Stimulated activated CD8-positive, alpha-beta memory T cell treated with anti-CD3 and anti-CD28 coated beads, Interleukin-4, amount 100 ng/mL, for 1 hour (primary cell): ENCODE measurements at places on chromosomes 16 and 17.

- DNase-seq, result peak; percentile 76
Measured at GRCh38 chr17:8220783-8221662, 10.6 kb upstream of the AURKB start.

GRCh38 chr17:7361906-7362305 lies 7.0 kb downstream of the TMEM95 start:
- DNase-seq, result no peak

DNA sequence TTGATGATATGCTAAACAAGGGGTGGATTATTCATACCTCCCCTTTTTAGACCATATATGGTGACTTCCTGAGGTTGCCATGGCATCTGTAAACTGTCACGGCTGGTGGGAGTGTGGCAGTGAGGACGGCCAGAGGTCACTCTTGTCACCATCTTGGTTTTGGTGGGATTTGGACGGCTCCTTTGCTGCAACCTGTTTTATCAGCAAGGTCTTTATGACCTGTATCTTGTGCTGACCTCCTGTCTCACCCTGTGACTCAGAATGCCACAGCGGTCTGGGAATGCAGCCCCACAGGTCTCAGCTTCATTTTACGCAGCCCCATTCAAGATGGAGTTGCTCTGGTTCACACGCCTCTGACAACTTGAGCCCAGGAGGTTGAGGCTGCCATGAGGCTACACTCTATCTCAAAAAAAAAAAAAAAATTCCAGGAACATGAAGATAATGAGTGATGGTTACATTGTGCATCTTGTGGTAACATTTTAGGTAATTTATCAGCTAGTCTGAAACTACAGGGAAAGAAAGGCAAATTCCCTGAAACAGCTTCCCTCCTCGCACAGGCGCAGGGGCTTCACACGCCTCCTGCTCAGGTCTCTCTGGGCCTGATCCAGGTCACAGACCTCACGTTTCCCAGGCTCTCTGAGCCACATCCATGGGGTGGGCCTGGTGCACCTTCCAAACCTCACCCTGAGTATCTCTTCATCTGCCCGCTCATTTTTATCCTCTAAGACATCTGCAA lies 15.3 kb upstream of the UBE2I start:
- no peak for DNase-seq

DNA sequence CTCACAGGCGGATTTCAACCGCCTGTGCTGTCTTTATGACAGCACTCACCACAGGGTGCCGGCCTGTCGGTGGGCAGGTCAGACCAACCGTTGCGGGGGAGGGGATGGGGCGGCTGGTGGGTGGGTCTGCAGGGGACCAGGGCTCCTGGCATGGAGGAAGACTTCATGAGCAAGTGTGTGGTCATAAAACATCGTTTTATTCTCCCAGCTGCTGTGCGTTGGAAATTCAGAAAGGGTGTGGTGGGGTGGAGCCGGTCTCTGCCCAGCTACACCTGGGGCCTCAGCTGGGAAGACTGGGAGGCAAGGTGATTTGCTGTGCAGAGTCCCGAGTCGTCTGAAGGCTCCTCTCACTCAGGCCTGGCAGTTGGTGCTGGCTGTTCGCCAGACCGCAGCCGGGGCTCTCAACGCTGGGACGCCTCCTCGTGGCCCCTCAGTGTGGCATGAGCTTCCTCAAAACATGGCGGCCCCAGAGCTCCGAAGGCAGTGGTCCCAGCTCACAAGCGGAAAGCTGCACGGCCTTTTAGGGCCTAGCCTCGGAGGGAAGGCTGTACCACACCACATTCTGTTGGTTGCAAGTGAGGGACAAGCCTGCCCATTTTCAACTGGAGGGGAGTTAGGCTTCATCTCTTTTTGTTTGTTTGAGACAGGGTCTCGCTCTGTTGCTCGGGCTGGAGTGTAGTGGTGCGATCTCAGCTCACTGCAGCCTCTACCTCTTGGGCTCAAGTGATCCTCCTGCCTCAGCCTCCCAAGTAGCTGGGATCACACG lies 45.8 kb upstream of the GSE1 start:
- no peak for DNase-seq

DNA sequence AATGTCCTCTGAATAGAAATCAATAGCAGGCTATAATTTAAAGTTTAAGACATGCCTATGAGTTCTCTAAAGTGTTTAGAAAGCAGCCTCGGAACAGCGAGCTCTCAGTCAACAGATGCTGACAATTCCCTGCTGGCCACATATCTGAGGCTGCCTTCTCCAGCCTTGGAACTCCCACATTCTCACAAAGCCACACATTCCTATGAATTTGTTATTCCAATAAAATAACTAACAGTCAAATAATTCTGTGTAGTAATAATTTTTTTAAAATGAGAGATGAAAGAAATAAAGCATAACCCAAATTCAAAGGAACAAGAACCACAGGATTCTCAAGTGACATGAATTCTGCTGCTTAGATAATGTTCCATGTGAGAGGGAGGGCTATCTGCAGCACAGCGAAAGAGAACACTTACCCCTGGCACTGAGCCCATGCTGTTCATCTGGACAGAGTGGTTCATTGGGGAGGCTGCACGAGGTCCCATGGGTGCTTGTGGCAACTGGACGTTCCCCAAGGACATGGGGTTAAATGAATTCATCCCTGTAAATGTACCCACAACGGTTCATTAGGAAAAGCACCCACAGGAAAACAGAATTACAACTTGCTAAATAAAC lies 56.9 kb upstream of the TRAP1 start:
- no peak for DNase-seq

- DNase-seq, result no peak
Measured at GRCh38 chr16:86228713-86229112, 281.6 kb upstream of the FOXF1 start.

- no peak for DNase-seq
Measured at GRCh38 chr17:51590071-51590656, 329.8 kb downstream of the UTP18 start.

GRCh38 chr17:33137426-33137825 lies 145.8 kb downstream of the SPACA3 start:
- DNase-seq, result no peak

DNA sequence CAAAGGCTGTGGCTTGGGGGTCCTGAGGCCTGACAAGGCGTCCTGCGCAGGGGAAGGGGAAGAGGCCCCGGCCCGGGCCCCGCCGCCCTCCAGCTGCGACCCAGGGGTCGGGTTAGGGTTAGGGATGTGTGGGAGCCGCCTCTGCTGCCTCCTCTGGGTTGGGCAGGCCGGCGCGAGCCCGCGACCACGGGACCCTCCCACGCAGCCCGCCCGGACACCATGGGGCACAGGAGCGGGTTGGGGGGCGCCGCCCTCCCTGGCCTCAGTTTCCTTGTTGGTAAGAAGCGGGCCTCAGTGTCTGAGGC lies 386 bp downstream of the CIAO3 start:
- DNase-seq, result no peak

DNA sequence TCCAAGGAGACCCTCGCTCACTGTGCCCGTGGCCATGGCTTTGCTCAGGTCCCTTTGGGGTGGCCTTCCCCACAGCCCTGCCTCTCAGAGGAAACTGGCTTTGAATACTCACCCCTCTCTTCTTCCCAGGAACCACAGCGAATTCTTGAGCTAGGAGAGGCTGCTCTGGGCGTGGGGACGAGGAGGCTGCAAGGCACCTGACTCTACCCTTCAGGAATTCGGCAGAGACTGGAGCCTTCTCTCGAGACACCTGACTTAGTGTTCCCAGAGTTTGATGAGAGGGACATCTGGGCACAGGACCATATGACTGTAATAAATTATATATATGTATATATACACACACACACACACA lies 6.2 kb downstream of the LLGL2 start:
- DNase-seq, result no peak

GRCh38 chr16:65083164-65083857 lies 38.6 kb downstream of the CDH11 start:
- no peak for DNase-seq

GRCh38 chr17:73493956-73494926 lies 150.0 kb downstream of the SDK2 start:
- DNase-seq, result no peak

- no peak for DNase-seq
Measured at GRCh38 chr17:47277921-47278320, 24.3 kb downstream of the ITGB3 start.

DNA sequence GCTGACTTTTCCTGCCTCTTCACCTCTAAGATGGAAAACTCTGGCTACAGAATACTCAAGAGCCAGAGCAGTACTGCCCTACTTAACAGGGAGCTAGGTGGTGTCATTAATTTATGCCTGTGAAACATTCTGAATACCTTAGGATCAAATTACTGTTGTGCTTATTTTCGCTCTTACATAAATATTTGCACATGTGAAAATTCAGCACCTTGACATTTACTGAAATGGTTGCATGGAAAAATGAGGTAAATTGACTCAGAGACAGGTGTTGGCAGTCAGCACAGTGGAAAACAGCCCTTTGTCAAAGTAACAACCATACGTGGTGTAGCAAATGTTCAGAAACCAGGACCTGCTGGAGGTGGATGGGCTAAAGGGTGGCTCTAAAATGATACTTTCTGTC lies 193.6 kb downstream of the CDH8 start:
- DNase-seq, result no peak

- DNase-seq, result no peak
Measured at GRCh38 chr16:86676254-86676670, 97.9 kb downstream of the FOXL1 start.

DNA sequence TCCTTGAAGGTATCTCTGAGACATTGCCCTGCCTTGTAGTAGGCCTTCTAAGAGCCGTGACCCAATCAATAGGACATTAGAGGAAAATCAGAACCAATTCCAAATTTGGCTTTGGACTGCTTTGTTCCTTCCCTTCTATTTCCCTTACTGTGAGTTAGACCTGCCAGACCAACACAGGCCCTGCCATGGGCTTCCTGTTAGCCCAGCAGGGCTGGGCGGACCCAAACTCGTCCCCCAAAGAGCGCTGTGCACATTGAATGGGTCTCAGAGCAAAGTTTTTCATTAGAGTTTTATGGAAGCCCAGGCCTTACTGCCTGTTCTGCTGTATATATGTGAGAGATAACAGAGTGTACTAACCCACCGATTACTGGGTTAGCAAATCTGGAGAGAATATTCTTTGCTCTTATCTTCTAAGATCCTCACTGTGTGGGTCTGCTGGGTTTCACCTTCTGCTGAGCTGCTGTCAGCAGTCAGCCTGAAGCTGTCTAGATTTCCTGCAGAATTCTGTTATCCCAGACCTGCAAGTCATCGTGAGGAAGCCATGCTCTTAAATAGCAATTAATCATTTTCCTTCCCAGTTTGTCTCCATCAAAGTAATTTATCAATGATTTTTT lies 5.7 kb downstream of the ARHGAP44 start:
- DNase-seq, result no peak

DNA sequence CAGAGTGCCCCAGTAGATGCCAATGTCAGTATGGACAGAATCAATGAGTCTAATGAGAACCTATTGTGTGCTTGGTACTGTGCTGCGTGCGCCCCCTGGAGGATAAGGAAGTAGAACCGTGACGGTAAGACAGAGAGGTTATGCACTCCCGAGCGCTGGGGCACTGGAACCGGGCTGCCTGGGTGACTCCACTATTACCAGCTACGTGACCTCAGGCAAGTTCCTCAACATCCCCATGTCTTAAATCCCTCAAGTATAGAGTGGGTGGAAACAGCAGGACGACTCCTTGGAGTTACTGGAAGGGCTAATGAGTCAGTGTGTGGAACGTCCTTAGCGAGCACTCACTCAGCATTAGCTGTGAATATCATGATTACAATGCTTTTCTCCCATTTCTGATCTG lies 16.2 kb downstream of the CHST4 start:
- DNase-seq, result peak; percentile 17

DNA sequence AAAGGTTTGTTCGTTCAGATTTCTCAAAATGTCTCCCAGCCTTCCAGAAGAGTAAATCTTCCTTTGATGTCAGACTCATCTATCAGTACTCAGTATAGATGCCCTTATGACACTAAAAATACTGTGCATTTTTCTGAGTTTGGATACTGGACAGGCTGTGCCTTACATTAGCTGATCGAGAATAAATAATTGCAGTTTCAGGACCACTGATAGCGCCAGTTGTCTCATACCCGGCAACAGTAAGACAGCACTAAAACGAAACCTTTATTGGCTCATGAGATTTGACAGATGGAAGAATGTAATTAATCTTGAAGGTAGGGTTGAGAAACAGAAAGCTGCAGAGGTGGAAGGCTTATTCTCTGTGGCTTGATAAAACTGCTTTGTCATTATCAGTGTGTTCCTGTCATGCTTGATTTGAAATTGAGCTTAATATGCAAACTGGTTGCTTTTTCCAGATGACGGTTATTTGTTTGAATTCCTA lies 1.2 kb downstream of the ATP6V0A1 start:
- no peak for DNase-seq

DNA sequence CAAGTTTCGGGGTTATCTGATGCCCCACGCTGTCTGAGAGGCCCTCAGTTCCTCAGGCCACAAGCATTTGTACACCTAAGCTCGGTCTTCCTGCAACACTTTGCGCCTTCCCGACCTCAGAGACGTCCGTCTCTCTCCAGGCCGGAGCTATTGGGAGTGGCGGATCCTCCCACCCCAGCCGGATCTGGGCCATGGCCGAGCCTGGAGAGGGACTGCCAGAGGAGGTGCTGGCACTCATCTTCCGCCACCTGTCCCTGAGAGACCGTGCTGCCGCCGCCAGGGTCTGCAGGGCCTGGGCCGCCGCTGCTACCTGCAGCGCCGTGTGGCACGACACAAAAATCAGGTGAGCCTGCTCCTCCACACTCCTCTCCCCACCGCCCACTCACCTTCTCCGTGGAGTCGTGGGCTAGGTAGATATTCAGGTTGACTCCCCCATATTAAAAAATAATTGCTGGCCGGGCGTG lies 1.9 kb downstream of the FBXL8 start:
- no peak for DNase-seq

GRCh38 chr17:59762049-59762823 lies 54.8 kb downstream of the VMP1 start:
- no peak for DNase-seq

DNA sequence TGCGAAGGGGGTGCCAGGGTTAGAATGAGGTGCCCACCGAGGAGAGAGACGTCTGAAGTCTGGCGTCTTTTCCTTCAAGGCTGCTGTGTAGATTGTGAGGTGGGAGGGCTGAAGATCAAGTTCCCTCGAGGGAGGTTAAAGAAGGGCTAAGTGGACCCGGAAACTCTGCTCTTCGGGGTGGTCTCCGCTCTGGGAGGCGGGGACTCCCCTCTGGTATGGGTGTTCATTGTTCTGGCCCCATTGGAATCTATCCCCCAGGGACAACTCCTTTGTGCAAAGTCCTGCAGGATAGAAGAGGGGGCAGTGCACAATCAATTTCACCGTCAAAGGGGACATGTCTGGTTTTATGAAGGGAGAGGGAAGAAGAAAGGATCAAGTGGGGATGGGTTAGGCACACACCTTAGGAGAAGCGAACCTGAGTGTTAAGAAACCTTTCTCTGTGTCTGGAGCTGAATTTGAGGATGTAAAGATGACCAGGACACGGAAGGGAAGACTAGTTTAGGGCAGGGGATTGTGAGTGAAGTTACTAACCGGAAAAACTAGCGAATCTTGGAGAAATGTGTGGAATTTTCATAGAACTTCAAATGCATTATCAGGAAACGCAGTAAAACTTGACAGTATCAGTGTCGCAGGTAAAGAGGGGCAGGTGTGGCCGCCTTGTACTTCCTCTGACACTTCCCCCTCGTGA lies 809 bp upstream of the RAB34 start:
- no peak for DNase-seq
